Glutamatergic neuron (in vitro differentiated cells): ENCODE measurements at places on chromosomes 11 and 22.
A peak's percentile ranks its signal among the peaks of the same experiment; 100 is the strongest.

- H3K36me3 ChIP-seq: peaks cover 11% of the 10 kb centered on the region
- peak; percentile 10 for DNase-seq
Observed at GRCh38 chr22:47163481-47163855, 401.0 kb downstream of the TBC1D22A start.

- H3K27me3 ChIP-seq: no peaks in the 10 kb centered on the region
- no peak for DNase-seq
- no peaks in the 10 kb centered on the region for H3K4me1 ChIP-seq
- no peaks in the 10 kb centered on the region for H3K36me3 ChIP-seq
Observed at GRCh38 chr11:29629286-29629685, 387.5 kb downstream of the KCNA4 start.

DNA sequence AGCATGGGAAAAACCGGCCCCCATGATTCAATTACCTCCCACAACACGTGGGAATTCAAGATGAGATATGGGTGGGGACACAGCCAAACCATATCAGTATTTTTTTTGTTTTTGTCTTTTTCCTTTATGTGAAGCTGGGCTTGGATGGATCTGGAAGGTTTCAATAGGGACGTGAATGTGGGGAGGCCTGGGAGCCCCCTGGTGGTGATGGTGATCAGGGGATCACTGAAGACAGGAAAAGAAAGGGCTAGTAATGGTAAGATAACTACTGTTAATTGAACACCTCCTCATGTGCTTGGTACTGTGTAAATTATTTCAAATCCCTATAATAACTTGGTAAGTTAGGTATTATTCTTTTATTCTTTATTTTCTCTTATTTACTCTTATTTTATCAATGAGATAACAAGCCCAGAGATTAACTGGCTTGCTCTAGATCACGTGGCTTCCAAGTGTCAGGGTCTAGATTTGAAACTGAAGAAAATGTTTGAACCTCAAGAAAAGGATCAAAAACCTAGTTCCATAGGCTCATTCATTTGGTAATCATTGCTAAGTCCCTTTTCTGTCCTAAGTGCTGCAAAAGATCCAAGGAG, 364.2 kb downstream of the TENM4 start:
- peaks cover 1% of the 10 kb centered on the region for H3K27me3 ChIP-seq
- H3K4me1 ChIP-seq: peaks cover 28% of the 10 kb centered on the region
- H3K27ac ChIP-seq: no peak overlapping the region
- H3K36me3 ChIP-seq: peaks cover 14% of the 10 kb centered on the region

DNA sequence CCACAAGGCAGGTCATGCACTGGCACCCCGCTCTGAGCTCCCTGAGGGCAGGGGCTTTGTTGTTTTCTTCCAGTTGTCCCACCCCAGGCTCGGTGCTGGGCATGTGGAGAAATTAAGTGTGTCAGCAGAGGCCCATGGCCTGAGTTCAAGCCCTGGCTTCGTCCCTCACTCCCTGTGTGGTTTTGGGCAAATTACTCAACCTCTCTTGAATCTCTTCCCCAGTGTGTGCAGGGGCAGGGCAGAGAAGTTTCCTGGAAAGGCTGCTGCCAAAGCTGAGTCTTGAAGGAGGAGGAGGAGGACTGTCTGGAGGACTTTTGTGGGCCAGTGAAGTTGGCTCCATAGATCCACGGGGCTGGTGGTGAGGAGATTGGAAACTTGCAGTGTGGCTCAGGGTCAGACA, 138.1 kb upstream of the E2F8 start:
- H3K27ac ChIP-seq: no peak overlapping the region
- no peak overlapping the region for H3K4me3 ChIP-seq
- H3K27me3 ChIP-seq: no peaks in the 10 kb centered on the region
- DNase-seq: no peak
- peaks cover 43% of the 10 kb centered on the region for H3K4me1 ChIP-seq

DNA sequence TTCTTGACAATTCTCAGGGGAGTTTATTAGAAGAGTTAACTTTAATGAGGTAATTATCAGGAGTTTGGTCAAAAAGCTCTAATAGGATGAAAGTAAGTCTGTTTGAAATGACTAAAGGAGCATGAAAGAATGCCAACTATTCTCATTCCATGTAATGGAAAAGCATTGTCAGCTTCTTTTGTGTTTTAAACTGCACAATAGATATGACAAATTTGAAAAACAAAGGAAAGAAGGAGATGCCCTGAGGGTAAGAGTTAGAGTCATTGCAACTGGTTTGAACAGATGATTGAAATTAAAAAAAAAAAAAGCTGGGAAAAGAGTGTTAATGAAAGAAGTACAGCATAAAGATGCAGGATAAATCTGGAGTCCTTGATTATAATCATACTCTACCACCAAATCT, 296.8 kb upstream of the FOLH1 start:
- no peak for DNase-seq
- no peak overlapping the region for H3K27ac ChIP-seq
- peaks cover 3% of the 10 kb centered on the region for H3K27me3 ChIP-seq
- no peaks in the 10 kb centered on the region for H3K36me3 ChIP-seq
- H3K4me1 ChIP-seq: no peaks in the 10 kb centered on the region

DNA sequence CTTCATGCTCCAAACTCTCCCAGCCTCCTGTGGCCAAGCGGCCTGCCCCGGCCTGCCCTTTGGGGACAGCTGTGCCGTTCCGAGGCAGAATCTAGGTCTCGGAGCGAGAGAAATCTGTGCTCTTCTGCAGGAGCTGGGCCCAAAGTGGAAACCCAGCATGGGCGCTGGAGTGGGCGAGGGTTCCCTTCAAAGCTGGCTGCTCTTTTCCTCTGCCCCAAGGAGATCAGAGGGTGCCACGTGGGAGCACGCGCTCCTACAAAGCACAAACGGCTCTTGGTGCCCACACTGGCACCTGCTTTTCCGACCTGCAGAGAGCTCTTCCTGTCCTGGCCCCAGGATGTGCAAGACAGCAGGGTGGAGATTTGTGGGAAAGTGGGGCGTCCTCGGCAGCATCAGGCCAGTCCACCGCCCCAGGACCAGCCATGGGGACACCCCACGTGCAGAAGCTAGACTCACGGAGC, 6.9 kb downstream of the OSBPL5 start:
- H3K27me3 ChIP-seq: peaks cover 9% of the 10 kb centered on the region
- peak; percentile 17 for DNase-seq
- H3K4me3 ChIP-seq: peak overlapping the region; percentile 72
- no peaks in the 10 kb centered on the region for H3K36me3 ChIP-seq
- peaks cover 52% of the 10 kb centered on the region for H3K4me1 ChIP-seq
